NCI-H1105 (cell line): ENCODE measurements at places on chromosomes 4 and X.
A peak's percentile ranks its signal among the peaks of the same experiment; 100 is the strongest.

GRCh38 chr4:25107827-25108516 is 52.3 kb downstream of the SEPSECS start:
- no peak for DNase-seq

DNA sequence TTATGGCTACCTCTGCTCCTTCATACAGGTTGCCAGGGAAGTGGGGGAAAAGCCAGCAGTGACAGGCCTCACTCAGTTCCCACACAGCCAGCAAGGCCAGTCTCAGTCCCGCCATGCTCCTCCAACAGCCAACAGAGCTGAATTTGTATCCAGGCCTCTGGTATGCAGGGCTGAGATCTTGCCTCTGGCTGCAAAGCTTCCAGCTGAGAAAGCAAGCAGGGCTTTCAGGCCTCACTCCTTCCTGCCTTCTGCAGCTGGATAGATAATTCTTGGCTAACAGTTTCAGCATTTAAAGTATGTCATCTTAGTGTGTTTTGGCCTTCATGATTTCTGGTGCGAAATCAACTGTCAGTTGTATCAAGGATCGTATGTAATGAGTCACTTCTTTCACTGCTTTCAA is 103.6 kb downstream of the GNL3L start:
- DNase-seq: no peak

DNA sequence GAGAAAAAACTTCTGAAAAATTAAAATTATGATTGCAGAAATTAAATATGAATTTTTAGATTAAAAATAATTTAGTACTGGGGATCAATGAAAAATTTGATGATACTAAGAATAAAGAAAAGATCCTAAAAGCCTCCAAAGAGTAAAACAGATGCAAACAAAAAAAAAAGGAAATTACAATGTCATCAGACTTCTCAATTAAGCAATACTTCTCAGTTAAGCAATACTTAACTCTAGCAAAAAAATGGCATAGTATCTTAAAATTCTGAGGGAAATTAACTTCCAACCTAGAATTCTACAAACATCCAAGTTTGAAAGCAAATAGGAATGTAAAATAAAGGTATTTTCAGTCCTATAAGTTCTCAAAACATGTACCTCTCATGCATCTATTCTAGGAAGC is 141.2 kb upstream of the INTU start:
- no peak for DNase-seq

DNA sequence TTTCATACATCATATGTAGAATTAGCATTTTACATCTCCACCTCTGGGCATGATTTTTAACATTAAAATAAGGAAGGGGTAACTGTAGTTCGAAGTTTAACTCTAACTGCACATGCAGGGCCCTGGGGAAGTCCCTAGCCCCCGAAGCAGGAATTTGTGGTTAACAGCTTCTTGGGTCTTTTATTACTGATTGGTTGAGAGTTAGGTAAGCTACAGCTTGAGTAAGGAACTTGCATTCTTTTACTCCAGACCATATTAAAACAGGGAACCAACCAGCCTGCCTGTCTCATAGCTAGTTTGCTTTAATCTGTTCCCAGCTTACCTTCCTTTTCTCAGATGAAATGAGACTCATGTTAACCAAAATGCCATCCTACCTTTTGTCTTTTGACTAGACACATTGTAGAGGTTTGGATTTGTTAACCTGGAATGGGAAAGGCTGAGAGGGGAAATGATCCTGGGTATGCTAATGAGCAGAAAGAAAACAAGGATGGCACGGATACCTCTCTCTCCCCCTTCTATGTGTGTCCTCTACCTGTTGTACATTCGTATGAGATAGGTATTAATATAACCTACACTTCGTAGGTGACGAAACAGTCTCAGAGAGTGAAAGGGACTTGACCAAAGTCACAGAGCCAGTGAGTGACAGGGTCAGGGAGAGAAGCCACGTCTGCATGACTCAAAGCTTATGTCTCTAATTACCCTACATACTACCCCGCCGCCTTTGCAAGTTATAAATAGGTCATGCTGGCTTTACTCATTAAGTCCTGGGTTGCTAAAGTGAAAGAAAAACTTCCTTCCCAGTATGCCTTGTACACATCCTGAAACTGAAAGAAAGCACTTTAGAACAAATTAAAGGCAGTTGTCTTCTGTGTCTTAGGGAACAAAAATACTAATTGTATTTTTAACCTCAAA is 119.5 kb upstream of the AFF2 start:
- no peak for DNase-seq

- DNase-seq: no peak
Measured at GRCh38 chrX:22974616-22975015, 25.1 kb upstream of the DDX53 start.

- peak; percentile 0 for DNase-seq
Measured at GRCh38 chrX:119067023-119067739, 5.6 kb upstream of the CT47C1 start.

GRCh38 chrX:153400146-153401132 is 711 bp downstream of the PNMA6E start:
- DNase-seq: no peak

DNA sequence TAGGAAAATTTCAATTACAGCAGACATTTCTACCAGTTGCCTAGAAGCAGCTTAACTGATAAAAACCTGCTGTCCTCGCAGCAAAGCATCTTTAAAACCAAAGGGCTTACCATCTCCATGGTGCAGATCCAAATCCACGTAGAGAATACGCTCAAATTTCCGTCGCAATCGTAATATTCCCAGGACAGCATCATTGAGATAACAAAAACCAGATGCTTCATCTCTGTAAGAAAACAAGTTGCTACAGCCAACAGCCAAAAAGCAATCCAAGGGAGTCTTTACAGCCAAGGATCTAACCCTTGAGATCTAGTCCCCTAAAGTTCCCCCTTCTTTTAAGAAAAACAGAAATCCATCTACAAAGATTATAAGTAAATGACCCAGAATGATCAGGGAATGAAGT is 77.6 kb downstream of the HDAC8 start:
- no peak for DNase-seq

GRCh38 chr4:113708250-113708649 is 53.3 kb downstream of the CAMK2D start:
- DNase-seq: no peak

DNA sequence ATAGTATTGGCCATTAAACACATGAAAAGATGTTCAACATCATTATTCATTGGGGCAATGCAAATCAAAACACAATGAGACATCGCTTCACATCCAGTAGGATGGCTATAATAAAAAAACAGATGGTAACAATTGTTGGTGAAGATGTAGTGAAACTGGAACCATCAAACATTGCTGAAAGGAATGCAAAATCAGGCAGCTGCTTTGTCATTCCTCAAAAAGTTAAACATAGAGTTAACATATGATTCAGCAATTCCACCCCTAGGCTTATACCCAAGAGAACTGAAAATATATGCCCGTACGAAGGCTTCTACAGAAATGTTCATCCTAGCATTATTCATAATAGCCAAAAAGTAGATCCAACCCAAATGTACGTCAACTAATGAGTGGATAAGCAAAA is 144.0 kb upstream of the NAP1L5 start:
- no peak for DNase-seq

DNA sequence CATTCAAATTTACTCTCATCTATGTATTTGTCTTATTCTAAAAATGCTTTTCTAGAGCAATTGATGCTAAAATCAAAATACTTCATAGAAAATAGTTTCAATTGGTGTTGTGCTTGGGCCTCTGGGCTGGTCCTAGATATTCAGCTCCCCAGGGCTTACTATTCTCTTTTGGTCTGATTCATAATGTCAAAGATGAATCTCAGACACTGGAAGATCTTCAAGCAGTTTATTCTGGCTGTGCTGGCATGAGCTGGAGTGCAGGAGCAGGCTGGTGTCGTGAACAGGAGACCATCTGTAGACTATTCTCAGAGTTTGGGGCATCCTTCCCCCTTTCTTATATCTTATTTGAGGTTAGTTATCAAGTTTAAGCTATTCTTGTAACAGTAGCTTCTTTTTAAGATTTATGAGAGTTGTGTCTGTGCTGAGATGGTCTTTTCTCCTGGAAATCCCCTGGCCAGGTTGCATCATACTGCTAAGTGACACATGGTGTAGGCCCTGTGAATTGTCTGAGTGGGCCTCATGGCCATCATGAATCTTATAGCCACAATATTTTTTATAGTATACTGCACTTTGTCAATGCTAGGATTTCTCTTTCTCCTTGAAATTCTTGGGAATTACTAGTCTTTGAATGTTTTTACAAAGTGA is 1624.0 kb upstream of the IGFBP7 start:
- no peak for DNase-seq

DNA sequence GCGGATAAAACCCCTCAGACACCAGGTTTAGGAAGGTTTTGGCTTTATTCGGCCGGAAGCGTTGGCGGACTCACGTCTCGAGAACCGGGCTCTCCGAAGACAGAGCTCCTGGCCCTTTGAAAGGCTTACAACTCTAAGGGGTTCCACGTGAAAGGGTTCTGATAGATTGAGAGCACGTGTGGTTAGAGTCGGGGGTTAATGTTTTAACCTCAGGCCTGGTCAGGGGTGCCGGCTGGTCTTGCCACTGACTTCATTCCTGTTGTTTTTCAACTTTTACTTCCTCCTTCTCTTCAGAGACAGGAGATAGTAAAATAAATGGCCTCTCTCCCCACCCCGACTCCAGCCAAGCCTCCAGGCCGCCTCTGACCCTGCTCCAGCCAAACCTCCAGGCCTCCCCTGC is 4.7 kb upstream of the ASMT start:
- DNase-seq: no peak

DNA sequence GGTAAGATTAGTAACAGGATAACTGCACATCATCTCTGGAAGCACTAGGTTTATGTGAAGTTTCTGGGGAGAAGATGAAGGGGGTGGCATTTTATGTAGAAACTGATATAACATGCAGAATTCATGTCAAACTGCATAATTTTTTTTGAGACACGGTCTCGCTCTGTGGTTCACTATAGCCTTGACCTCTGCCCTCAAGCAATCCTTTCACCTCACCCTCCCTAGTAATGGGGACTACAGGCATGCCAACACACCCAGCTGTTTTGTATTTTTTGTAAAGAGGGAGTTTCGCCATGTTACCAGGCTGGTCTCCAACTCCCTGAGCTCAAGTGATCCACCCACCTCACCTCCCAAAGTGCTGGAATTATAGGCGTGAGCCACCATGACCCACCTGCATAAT is 11.5 kb downstream of the ABRAXAS1 start:
- no peak for DNase-seq

DNA sequence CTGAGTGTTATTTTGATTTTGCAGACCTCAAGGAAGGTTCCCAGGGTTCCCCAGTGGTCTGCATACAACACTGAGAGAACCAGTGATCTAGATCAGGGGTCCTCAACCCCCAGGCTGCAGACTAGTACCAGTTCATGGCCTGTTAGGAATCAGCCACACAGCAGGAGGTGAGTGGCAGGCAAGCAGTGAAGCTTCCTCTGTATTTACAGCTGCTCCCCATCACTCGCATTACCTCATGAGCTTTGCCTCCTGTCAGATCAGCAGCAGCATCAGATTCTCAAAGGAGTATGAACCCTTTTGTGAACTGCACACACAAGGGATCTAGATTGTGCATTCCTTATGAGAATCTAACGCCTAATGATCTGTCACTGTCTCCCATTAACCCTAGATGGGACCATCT is 28.5 kb downstream of the EDNRA start:
- no peak for DNase-seq

DNA sequence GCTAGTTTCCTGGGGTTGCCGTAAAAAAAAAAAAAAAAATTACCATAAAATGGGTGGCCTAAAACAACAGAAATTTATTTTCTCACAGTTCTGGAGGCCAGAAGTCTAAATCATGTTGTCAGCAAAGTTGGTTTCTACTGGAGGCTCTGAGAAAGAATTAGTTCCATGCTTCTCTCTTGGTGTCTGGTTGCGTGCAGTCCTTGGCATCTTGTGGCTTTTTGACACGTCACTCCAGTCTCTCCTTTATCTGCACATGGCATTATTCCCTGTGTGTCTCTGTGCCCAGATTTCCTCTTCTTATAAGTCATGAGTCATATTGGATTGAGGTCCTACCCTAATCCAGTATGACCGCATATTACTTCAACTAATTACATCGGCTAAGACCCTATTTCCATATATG is 38.7 kb downstream of the SPATA4 start:
- DNase-seq: no peak

DNA sequence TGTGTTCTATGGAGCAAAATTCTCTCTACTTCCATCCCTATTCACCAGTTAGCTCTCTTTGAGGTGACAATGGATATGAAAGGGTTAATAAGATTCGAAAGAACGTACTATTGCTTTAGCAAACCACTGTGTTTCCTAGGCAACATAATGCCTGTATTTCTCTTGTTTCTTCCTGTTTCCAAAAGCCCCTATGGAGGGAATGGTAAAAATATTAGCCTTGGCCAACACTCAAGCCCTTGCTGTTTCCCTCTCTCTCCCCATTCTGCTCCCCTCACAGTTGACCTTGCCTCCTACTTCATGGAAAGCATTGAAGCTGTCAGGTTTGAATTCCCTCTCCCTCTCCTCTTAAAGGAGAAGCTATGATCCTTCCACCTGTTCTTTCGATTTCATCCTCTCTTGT is 9.6 kb upstream of the PGRMC1 start:
- no peak for DNase-seq

GRCh38 chrX:79182616-79183015 is 38.1 kb downstream of the GPR174 start:
- DNase-seq: no peak

DNA sequence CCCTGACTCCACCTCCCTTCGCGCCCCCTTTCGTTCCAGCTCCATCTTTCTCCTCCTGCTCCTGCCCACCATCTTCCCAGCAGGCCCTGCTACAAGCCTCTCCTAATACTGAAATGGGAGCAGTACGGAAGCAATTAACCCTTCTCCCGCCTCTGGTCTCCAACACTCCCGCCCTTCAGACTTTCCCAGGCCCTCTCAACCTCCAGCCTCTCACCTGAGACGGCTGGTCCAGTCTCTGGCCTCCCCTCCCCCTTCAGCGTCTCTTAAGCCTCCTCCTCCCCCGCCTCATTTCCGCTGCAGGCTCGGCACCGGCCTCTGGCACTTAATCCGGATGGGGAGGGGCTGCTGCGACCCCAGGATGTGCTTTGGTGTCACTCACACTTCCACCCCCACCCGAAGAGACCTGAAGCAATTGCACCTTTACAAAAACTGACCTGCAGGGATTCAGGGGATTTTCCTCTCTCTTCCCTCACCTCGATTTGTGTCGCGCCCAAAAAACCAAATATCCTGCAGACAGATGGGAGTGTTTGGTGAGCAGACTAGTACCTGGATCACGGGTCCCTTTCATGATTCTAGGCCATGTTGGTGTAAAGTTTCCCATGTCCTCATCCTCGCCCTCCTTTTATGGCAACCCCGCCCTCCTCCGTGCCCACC is 657 bp downstream of the TCEAL8 start:
- DNase-seq: peak; percentile 76

- no peak for DNase-seq
Measured at GRCh38 chrX:24886916-24887315, 128.8 kb downstream of the ARX start.

DNA sequence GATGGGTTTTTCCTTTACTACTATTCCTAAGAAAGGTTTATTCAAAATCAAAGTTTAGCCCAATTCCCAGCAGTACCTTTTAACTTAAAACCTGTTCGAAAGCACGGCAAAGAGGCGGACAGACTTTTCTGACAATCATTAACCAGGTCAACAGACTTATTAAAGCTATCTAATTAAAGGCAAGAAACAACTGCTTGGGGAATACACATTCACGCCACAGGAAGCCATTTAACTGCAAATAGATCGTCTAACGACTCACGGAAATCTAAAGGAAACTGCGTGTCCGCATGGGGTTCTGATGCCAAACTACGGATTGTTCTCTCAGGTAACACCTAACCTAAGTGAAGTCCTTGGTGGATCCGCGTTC is 663 bp upstream of the USP53 start:
- DNase-seq: no peak

GRCh38 chr4:127622921-127623796 is 9.6 kb upstream of the INTU start:
- DNase-seq: no peak

GRCh38 chrX:71978164-71978563 is 67.5 kb downstream of the NHSL2 start:
- no peak for DNase-seq
